ENCODE measurements at places on chromosomes 5 and 9.

DNA sequence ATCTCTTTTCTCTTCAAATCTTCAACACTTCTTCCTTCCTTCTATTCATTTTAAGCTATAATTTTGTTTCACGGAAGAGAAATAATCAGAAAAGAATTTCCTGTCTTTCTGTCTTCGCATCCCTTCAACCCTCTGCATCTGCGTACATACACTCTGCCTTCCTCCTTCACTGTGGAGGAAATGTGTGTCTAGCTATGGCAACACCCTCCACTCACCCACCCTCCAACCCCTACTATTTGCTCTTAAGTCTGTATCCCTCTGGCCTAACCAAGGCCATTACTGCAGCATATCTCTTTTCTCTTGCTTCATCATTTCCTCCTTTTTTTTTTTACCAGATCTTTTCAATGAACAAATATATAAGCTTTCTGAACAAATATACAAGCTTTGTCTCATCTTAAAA is 105.7 kb upstream of the NUDT12 start:
- H3K36me3 ChIP-seq = no peaks in the 10 kb centered on the region
- no peak overlapping the region for H3K27ac ChIP-seq
- H3K4me1 ChIP-seq = no peaks in the 10 kb centered on the region
- DNase-seq = no peak

DNA sequence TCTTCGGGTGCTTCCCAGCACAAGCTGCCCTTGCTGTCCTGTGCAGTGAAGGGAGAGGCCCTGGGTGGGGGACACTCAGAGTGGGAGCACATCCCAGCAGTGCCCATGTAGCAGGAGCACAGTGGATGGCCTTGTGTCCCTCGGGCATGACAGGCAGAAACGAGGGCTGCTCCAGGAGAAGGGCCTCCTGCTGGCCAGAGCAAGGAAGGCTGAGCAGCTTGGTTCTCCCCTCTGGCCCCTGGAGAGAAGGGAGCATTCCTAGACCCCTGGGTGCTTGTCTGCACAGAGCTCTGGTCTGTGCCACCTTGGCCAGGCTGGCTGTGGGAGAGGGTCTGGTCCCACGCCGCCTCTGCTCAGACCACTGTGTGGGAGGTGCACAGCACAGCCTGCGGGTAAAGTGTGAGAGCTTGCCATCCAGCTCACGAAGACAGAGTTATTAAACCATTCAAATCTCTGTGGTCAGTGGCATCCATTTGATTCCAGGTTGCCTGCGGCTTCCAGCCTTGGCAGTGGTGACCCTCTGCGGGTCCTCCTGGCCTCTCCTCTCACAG is 18.3 kb downstream of the FBXW5 start:
- H3K4me3 ChIP-seq = no peak overlapping the region
- no peaks in the 10 kb centered on the region for H3K36me3 ChIP-seq
- H3K27ac ChIP-seq = no peak overlapping the region
- H3K27me3 ChIP-seq = no peaks in the 10 kb centered on the region
- DNase-seq = no peak

DNA sequence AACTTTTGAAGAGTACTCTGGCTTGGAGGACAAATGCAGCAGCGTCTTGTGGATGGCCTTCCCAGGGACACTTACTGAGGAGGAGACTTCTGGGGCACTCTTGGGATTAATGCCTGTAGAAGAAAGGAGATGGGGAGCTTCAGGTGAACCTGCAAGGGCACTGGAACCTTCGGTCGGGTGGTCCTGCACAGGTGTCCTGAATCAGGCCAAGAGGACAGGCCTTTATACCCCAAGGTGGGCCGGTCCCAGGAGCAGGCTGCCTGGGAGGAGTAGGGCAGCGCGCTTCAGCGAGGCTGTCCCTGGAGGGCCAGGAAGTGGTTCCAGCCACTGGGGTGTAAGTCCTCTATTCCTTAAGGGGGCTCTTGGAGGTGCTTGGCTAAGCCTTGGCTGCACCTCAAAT is 27.9 kb downstream of the GADD45G start:
- H3K27ac ChIP-seq = no peak overlapping the region
- H3K4me3 ChIP-seq = no peak overlapping the region
- H3K36me3 ChIP-seq = no peaks in the 10 kb centered on the region

DNA sequence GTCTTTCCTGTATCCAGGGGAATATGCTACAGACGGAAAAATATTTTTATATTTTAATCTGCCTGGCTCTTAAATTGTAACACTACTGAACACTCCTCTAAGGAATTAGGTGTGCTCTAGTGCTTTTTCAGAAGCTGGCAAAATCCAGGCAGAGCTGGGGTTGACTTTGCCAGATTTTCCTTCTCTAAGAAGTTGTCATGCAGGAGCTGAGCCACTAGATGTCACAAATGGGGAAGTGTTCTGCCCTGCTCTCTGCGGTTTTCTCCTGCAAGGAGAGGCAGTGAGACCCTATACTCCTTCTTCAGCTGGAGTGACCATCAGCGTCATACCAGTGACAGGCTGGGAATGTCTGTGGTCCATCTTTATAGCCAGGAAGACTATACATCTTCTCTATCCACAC is 112.5 kb downstream of the HAPLN1 start:
- H3K36me3 ChIP-seq = no peaks in the 10 kb centered on the region
- no peak overlapping the region for H3K27ac ChIP-seq
- no peaks in the 10 kb centered on the region for H3K27me3 ChIP-seq
- H3K4me3 ChIP-seq = no peak overlapping the region

DNA sequence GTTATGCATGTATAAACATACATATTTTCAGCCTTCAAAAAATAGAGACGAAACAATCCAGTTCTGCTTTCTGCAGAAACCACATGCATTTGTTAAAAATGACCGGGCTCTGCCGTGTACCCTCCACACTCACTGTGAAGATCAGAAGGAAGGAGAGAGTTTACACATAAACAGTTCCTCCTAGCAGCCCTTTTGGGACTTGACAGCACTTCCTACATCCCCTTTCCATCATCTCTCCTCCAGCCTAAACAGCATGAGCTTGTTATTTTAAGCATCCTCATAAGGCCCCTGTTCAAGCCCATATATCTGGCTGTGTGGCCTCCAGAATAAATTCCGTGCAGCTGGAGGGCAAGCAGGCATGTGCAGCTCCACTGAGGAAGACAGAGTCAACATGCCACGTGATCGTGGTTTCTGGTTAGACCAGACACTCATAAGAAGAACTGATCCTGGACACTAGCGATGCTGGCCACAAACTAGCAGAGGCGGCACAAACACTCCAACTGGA is 42.2 kb downstream of the NIPAL4 start:
- H3K27ac ChIP-seq = no peak overlapping the region
- H3K4me1 ChIP-seq = no peaks in the 10 kb centered on the region
- DNase-seq = no peak
- no peaks in the 10 kb centered on the region for H3K36me3 ChIP-seq

DNA sequence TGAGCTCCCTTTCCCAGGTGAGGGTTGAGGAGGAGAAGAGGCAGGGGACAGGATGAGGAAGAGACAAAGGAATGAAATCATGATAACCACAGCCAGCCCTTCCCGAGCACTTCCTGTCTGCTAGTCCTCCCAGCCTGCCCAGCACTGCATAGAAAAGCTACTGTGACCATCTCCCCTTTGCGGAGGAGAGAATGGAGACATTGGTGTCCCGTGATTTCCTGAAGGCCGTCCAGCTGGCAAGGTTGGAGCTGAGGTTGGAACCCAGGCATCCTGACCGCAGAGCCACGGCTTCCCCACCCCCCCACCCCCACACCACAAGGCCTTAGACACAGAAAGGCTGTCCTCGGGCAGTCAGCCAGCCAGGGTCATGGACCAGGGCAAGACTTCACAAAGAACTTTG is 131.1 kb upstream of the ICE1 start:
- no peaks in the 10 kb centered on the region for H3K36me3 ChIP-seq
- no peaks in the 10 kb centered on the region for H3K27me3 ChIP-seq
- DNase-seq = no peak
- H3K27ac ChIP-seq = no peak overlapping the region

DNA sequence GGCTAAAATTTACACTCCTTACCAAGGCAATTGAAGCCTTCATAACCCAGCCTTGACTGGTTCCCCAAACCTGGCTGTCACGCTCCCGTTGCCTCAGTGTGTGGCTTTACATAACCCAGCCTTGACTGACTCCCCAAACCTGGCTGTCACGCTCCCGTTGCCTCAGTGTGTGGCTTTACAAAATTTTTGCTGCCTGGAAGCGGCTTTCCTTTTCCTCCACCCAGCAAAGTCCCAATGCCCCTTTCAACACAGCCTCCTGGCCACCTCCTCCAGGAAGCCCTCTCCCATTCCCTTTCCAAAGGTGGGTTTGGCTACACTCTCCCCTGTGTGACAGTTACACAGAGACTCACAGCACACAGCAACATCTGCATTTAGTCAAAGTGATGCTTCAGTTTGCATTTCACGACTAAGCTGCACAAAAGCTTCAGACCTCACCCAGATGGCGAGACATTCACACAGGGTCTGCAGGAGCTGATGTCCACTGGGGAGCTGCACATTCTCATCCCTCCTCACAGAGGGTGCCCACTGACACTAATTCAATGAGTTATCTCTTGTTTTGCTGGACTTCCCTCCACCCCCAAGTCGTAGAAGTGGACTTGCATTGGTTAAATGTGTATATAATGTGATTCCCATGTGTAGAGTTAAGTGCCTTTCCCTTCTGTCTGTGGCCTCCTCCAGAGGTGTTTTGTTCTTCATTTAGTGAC is 156.6 kb upstream of the PHYKPL start:
- DNase-seq = no peak
- H3K4me3 ChIP-seq = no peak overlapping the region
- no peaks in the 10 kb centered on the region for H3K4me1 ChIP-seq

DNA sequence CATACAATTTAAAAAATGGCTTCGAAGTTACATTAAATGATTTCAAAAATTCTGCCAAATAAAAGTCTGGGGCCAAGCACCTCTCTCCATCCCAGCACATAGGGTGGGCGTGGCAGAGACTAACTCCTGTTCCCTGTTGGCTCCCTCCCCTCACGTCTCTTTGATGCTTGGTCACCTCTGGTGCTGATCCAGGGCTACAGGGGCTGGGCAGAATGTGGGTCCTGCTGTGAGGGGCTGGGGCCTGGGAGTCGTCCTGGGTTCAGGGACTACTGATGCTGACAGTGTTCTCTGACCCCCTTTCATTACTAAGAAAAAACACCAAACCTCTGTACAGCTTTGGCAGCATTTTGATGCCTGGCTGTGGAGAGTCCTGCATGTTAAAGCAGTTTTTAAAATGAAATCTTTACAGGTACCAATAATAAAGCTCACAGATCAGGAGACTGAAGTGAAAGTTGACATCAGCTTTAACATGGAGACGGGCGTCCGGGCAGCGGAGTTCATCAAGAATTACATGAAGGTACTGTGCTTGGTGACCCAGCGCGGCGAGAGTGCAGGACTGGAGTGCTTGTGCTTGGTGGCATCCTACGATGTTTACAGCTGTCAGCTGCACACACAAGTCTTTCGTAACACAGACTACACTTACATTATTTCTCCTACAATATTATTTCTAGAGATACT is 29.0 kb downstream of the TENT4A start:
- no peaks in the 10 kb centered on the region for H3K36me3 ChIP-seq
- no peaks in the 10 kb centered on the region for H3K27me3 ChIP-seq
- no peak overlapping the region for H3K4me3 ChIP-seq
- DNase-seq = no peak

GRCh38 chr5:9545992-9546851 is at the start of gene SEMA5A:
TSS of gene SEMA5A (minus strand) at chr5:9546075. CDS start at chr5:9379946, 166,129 bp downstream.
- peak; percentile 50 for DNase-seq
- no peaks in the 10 kb centered on the region for H3K36me3 ChIP-seq

DNA sequence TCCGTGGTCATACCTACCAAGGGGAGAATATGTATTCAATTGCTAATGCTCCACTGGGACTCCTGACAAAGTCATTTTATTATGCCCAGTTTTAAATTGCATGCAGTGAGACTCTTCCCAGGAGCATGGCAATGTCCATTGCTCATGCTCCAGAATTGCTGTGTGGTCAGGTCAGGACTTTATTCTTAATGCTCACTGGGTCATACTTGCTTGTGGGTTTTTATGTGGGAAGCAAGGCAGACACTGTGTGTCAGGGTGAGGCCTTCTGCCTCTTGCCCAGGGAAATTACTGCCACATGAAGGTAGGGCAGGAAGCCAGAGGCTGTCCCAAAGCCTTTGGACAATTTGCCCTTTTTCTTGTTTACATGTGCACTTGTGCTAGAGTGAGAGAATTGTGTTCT is 164.6 kb upstream of the MEF2C start:
- H3K4me3 ChIP-seq = no peak overlapping the region
- H3K4me1 ChIP-seq = no peaks in the 10 kb centered on the region
- H3K27ac ChIP-seq = no peak overlapping the region
- H3K36me3 ChIP-seq = no peaks in the 10 kb centered on the region
- no peaks in the 10 kb centered on the region for H3K27me3 ChIP-seq
- DNase-seq = no peak

- H3K36me3 ChIP-seq = no peaks in the 10 kb centered on the region
- no peak overlapping the region for H3K27ac ChIP-seq
- no peak overlapping the region for H3K4me3 ChIP-seq
- H3K4me1 ChIP-seq = no peaks in the 10 kb centered on the region
- no peaks in the 10 kb centered on the region for H3K27me3 ChIP-seq
Observed at GRCh38 chr5:135371622-135372232, 27.3 kb downstream of the MACROH2A1 start.

DNA sequence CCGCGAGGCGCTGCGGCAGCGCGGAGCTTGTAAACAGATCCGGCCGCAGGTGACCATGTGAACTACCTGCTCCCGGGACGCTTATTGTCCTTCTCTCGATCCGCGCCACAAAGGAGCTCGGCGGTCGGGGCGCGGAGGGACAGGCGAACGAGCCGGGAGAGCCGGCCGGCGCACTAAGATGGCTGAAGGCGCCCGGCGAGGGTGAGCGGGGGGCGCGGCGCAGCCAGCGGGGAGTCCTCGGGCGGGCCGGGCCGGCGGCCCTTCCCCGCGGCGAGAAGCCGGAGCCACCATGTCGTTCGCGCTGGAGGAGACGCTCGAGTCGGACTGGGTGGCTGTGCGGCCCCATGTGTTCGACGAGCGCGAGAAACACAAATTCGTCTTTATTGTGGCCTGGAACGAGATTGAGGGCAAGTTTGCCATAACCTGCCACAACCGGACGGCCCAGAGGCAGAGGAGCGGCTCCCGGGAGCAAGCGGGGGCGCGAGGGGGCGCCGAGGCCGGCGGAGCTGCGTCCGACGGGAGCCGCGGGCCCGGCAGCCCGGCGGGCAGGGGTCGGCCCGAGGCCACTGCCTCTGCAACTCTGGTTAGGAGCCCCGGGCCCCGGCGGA is 535 bp downstream of the JMY start:
- peak overlapping the region; percentile 97 for H3K27ac ChIP-seq
- H3K4me1 ChIP-seq = no peaks in the 10 kb centered on the region
- peak overlapping the region; percentile 90 for H3K4me3 ChIP-seq
- no peaks in the 10 kb centered on the region for H3K36me3 ChIP-seq
- DNase-seq = peak; percentile 22

DNA sequence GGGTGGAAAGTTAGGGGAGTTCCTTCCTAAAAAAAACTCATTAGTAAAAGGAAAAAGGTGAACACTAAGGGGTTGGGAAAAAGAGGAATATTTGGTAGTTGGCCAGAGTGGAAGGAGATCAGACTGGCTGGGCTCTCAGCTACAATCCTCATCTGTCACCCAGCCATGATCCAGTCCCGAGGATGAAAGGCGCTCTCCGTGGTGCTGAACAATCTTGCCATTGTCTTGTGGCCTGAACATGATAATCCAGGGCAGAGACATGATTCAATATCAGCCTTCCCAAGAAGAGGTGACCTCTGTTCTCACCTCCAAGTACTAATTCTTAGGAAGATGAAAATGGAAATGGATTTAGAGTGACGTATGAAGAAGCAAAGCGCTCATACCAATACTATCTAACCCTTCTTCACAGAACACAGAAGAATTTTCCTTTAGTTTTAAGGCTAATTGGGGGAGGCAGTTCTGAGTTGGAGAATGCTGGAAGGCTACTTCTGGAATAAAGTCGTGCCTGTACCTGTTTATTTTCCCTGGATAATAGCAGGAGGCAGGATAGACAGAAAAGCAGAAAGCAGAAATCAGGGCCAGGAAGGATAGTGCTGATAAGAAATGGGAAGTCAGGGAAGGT is 36.6 kb upstream of the MYORG start:
- no peaks in the 10 kb centered on the region for H3K4me1 ChIP-seq
- H3K27me3 ChIP-seq = no peaks in the 10 kb centered on the region
- H3K36me3 ChIP-seq = no peaks in the 10 kb centered on the region
- DNase-seq = no peak
- no peak overlapping the region for H3K27ac ChIP-seq
- H3K4me3 ChIP-seq = no peak overlapping the region
